ENCODE measurements at places on chromosomes 12 and 14.

- DNase-seq, result no peak
Measured at GRCh38 chr14:61152851-61153364, 128.2 kb downstream of the TMEM30B start.

DNA sequence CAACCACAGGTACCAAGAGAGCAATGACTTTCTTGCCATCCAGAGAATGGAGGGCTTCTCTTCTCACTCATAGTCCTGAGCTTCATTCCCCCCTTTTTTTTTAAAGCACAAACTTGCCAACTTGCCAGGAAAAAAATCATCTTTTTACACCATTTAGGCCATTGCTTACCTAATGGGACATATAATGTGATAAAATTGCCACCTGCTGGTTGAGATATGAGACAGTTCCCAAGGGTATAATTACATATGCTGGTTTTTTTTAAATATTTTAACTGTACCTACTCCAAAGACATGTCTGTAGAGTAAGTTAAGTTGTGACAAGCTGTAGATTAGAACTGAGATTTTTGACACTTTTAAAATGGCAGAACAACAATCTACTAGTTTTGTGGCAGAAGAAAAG is 519.1 kb upstream of the SEL1L start:
- no peak for DNase-seq

GRCh38 chr14:59407246-59408010 is 57.8 kb downstream of the GPR135 start:
- DNase-seq, result no peak

DNA sequence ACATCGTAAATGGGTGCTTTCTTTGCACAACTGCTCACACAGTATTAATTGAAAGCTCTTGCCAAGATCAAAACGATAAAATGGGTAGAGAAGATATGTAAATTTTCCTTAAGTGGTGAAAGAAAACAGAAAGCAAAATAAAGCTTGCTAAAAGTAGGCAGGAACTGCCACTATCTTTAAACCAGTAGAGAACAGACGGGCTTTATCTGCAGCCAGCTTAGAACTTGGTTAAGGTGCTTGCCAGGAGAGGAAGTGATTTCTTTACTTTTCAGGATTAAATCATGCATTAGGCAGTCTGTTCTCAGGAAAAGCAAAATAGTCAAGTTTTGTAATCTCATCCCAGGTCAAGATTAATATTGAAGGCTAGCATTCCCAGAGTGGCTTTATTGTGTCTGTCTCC is 56.9 kb upstream of the CCDC175 start:
- no peak for DNase-seq

DNA sequence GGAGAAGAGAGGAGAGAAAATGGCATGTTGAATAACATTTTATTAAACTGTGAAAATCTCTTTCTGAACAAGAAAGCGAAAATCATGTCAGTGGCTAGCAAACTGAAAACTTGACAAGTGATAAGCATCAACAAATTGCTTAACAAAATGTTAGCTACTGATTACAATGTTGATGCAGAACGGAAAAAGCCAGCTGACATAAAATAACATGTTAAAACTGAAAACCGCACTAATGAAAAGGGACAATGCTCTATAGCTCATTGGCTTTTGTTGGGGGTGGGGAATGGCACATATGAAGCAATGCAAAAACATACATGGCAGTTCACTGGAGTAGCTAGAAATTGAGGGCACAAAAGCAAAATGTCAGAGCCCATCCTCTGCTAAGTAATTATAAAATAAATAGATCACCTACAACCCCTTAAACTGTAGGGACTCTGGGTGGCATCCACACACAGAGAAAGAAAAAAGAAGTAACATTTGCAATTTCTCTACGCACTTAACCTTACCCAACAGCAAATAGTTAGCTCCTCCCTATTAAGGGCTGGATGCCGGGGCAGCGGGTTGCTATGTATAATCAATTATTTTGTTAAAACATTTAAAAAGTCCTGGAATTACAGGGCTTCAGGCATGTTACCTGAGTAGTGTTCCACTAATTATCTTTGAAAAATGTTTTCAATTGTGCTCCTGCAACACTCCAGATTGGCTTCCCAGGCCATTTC is 129.2 kb upstream of the USP15 start:
- no peak for DNase-seq

GRCh38 chr14:92453691-92454090 is 59.9 kb upstream of the RIN3 start:
- no peak for DNase-seq

GRCh38 chr14:74203639-74204038 is 35.6 kb upstream of the VSX2 start:
- no peak for DNase-seq

DNA sequence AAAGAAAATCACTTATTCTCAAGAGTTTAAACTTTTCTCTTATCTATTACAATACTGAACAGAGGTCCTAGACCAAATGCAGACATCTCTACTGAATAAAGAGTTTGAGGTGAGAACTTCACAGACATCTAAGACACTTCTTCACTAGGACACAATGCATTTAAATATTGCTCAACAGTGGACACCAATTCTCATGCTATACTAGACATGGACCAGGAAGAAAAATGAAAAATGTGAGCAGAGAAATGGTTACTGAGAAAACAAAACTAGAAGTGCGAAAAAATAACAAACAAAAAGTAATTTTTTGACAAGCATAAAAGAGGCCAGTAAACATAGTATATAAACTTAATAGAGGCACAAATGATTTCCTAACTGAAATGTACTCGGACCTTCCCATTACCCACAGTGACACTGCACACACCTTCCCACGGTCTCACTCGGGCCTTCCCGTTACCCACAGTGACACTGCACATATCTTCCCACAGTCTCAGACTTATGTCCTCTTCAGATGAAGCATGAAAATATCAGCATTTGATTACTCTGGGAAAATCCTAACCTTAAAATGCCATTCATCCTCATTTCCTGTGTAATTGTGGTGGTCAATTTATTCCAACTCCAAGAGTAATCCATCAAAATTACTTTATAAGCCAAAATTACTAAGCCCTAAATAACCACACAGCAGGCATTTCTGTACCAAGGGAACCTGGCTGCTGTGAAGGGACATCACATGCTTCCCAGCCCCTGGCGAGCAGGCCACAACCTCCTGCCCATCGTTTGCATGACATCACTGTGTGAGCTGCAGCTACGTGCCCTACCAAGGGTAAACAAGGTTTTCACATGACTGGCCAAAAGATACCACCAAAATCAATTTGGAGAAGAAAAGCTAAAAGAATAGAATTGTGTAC is 6.4 kb downstream of the SLC15A4 start:
- peak; percentile 76 for DNase-seq

GRCh38 chr14:67971627-67972625 is 152.3 kb downstream of the RAD51B start:
- no peak for DNase-seq

GRCh38 chr14:22497671-22498093 is 91.3 kb downstream of the DAD1 start:
- DNase-seq, result no peak

DNA sequence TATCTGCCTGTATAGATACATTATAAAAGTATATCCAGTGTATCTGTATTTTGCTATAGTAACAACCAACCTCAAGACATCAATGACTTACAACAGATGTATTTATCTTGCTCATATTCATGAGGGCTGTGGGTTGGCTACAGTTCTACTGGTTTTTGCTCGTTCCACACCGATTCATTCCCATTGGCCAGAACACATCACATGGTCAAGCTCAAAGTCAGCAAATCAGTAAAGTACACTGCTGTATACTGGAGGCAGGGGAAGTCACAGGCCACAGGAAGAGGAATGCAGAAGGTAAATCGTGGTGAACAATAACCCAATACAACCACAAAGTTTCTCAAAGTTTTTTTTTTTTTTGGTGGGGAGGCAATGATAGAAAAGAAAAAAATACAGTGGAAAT is 180.0 kb upstream of the CDKN3 start:
- DNase-seq, result no peak

DNA sequence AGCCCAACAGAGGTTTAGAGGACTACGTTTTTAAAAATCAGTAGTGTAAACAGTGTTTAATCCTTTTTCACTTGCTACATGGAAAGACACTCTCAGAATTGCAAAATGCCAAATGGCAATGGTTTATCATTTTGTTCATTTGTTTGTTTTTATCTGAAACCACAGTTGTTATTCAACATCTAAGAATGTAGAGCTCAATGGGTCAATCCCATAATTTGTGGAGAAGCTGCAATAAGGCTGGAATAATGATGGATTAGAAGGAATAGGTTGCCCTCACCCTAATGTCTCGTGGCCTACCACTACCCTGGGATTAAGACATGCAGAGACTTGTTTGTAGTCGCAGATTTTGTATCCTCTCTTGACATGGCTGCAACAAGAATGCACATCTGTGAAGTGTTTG is 115.7 kb downstream of the LLPH start:
- DNase-seq, result no peak

- DNase-seq, result no peak
Measured at GRCh38 chr14:91545204-91545603, 35.1 kb upstream of the PPP4R3A start.

DNA sequence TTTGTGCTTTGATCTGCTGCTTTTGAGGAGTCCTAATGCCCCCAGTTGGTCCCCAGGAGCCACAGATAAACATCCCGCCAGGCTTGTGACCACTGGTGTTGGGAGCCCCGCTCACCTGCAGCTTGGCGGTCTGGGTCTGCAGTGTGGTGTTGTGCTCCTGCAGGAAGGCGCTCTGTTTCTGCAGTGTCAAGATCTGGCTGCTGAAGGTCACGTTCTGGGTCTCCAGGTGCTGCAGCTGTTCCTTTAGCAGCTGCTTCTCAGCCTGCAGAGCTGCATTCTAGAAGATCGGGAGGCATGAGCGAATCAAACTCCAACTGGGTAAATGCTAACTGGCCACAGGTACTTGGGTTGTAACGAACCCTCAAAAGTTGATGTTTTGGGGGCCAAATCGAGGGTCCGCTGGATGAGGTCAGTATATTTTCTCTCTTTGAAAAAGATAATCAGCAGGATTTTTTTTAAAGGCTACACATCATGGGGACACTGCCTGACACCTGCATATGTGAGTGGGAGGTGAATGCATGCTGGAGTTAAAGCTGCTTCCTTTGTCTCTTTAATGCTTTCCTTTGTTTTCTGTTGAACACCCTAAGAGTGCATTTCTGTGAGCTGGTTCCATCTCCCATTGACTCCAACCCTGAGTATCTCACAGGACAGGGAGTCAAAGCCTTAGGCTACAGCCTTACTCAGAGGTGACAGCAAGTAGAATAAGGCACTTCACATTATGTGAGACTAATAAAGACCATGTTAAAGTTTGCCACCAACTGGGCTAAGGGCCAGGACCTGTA is 61.3 kb upstream of the GPR68 start:
- no peak for DNase-seq

DNA sequence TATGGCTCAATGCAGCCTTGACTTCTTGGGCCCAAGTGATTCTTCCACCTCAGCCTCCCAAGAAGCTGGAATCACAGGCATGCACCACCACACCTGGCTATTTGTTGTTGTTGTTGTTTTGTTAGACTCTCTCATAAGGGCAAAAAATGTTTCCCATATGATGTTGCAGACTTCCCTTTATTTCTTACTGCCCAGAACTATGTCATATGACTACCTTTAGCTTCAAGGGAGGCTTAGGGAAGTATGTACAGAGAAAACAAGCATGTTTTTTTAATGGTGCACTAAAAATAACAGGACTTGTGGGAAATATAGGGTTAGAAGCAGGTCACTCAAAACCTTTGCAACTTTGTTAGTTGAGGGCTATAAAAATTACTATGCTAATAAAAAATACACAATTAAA is 4.3 kb upstream of the GPR19 start:
- no peak for DNase-seq

- DNase-seq, result no peak
Measured at GRCh38 chr12:11854011-11854499, 204.6 kb downstream of the ETV6 start.

DNA sequence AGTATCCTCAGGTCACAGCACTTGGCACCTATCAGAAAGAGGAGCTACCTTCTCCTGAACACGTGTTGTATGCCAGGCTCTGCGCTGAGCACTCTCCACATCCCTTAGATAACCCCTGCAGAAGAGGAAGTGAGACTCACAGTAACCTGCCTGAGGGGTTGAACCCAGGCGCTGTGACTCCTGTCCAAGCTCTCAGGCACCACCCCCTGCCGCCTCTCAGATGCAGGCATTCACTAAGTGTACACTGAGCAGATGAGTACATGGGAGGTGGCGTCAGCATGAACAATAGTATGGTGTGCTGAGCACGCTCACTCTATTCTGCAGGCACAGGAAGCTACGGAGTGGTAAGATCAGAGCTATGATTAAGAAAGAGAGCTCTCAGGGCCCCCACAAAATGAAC is 21.0 kb upstream of the RIC8B start:
- DNase-seq, result no peak

DNA sequence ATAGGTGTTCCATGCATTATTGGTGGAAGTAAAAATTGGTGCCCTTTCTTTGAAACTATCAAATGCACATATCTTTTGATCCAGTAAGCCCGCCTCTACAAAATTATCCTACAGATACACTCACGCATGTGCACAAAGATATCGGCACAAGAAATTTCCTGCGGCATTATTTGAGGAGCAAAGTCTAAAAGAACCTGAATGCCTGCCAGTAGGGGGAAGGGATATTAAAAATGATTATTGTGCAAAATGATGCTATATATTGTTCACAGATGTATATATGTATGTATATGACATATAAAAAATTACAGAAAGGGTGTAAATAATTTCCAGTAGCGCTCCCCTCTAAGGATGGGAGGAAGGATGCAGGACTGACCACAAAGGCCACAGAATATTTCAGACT is 24.7 kb upstream of the ADIPOR2 start:
- DNase-seq, result no peak

DNA sequence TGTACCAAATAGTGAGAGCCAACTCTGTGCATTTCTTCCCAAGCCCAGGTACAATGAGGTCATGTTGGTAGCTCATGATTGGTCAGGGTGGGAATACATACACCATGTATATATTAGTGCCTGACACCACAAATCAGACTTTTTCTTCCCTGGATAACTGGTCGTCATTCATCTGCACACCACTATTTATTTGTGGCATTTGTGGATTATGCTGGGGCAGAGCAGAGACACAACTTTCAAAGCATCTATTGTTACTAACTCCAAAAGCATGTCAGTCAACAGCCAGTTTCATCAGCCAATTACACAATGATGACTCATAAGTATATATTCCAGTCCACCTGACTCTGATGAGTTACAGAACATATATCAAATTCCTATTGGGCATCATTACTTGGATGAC is 181.7 kb downstream of the ADAMTS20 start:
- no peak for DNase-seq

DNA sequence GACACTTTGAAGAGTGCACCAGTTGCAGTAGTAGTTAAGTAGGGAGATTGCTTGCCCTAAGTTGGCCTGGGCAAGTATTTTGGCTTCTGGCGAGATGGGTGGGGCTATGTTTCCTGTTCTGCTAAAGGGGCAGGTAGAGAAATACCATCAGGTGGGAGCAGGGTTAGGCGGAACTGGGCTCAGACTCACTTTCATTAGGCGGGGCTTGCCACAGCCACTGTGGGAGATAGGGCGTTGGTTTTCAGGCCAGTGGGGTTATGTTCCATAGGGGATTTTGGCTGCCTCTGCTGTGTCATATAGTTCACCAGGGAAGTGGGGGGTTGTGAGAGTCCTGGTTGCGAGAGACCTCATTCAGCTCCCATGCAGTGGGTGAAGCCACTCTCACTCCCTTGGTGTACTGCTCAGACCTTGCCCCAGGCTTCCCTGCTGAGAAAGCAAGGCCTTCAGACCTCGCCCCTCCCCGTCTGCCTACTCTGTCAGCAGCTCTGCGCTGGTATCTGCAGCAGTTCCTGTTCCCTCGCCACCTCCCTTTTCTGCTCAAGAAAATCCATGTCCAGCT is 43.3 kb downstream of the AEBP2 start:
- DNase-seq, result no peak

Data from pons (tissue), 1 donor.